ENCODE measurements at places on chromosomes 3 and 15.

DNA sequence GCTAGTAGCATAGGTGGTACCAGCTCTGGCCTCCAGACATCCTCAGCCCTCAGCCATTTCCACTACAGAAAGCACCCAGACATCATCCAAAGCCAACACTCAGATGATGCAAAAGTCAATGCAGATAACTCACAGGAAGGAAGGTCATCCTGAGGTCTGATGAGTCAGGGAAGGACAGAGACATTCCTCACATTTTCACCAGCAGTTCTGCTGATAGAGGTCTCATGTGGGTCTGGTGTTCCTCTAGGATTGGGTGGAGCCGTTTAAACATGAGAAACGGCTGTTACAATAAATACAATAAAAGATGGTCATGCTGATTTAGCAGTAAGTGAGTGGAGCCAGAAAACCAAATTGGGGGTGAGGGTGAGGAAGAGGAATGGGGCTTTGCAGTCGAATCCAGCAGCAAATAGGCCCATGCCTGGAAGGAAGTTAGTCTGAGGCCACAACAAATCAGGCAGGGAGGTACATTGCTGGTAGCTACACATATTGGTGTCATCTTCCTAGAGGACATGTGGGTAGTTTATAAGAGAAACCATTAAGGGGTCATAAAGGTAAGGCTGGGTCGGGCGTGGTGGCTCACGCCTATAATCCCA lies 33.3 kb upstream of the FLNB start:
- no peak for DNase-seq

DNA sequence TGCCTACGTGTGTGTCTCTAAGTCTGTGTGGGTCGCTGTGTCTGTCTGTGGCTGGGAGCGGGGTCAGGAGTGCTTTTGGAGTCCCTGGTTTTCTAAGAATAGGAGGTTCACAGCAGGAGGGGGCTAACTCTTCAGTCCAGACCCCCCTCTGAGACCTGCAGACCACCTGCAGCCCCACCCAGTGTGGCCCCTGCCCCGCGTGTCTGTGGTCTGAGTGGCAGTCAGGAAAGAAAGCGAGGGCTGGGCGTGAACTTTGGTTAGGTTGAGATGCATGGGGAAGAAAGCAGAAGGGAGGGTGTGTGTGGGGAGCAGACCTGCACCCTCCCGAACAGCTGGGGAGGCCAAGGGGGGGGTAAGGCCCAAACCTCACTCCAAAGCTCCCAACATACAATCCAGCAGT lies 144.9 kb upstream of the TPM1 start:
- no peak for DNase-seq

GRCh38 chr3:67450153-67450552 lies 204.3 kb downstream of the SUCLG2 start:
- DNase-seq, result no peak

DNA sequence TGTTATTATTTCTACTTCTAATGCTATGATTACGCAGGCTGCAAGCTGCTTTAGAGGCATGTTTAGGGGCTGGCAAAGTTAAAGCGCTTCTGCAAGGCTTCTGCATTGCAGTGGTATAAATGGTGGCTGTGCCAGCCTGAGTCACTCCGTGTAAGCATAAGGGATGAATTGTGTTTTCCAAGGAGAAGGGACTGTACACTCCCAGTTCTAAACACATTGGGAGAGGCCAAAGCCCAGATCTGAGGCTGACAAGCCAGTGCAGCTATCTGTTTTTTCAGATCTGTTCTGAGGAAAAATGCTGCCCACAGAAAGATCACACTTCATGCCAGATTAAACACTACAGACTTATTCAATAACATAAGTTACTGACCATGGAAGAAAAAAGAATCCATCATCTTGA lies 83.8 kb downstream of the PRICKLE2 start:
- no peak for DNase-seq

DNA sequence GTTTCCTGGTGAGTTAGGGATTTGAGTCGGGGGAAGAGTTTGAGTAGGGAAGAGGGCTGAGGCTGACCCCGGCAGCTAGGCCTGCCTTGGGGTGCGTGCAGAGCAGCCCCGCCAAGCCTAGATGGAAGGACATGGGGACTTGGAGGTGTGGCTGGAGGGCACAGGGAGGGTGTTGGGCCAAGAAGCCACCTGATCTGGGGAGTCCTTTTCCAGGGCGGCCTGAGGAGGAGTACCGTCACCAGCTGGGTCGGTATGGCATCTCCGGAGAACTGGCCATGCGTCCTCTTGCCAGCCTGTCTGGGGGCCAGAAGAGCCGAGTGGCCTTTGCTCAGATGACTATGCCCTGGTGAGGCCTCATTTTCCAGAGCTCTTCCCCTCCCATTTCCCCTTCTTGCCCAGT lies 6.9 kb downstream of the ABCF3 start:
- DNase-seq, result no peak
